RWPE2 (cell line): ENCODE measurements at places on chromosomes 13 and 19.

DNA sequence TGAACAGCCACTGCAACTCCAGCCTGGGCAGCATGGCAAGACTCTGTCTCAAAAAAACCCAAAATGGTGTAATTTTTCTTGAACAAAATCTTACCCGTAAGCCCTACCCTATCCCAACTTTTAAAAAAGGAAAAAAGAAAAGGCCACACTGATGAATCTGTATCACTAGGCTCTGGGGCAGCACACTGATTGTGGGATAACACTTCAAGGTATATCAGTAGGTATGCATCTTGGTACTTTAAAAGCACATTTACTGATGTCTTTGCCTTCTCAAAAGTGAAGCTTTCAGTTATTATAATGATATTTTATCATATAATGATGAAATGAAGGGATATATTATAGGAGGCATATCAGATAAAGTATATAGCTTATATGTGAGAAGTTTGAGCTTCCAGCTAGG is 24.3 kb downstream of the ZNF112 start:
- H3K4me3 ChIP-seq: no peak overlapping the region
- no peak for DNase-seq

DNA sequence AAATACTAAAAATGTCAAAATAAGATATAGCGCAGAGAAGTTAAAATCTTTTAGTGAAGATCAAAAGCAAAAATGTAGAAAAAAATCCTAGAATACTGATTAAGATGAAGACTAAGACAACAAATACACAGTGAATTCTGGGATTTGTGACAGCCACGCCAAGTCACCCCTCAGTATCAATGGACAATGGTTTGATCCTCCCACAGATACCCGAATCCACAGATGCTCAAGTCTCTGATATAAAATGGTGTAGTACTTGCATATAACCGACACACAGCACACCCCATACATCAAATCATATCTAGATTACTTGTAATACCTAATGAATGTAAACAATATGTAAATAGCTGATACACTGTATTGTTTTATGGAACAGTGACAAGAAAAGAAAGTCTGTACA is 5.9 kb downstream of the MIPEP start:
- H3K4me1 ChIP-seq: peaks cover 4% of the 10 kb centered on the region
- DNase-seq: no peak
- H3K27ac ChIP-seq: no peak overlapping the region
- no peaks in the 10 kb centered on the region for H3K27me3 ChIP-seq
- peaks cover 29% of the 10 kb centered on the region for H3K36me3 ChIP-seq

DNA sequence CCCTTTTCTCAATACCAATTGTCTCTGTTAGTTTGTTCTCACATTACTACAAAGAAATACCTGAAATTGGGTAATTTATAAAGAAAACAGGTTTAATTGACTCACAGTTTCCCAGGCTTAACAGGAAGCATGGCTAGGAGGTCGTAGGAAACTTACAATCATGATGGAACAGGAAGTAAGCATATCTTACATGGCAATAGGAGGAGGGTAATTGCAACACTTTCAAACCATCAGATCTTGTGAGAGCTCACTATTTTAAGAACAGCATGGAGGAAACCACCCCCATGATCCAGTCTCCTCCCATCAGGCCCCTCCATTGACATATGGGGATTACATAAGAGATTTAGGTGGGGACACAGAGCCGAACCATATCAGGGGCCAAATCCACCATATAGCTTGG is 1210.1 kb upstream of the SPRY2 start:
- H3K4me1 ChIP-seq: no peaks in the 10 kb centered on the region
- H3K27ac ChIP-seq: no peak overlapping the region
- no peak for DNase-seq
- H3K27me3 ChIP-seq: no peaks in the 10 kb centered on the region
- H3K4me3 ChIP-seq: no peak overlapping the region
- no peaks in the 10 kb centered on the region for H3K36me3 ChIP-seq

DNA sequence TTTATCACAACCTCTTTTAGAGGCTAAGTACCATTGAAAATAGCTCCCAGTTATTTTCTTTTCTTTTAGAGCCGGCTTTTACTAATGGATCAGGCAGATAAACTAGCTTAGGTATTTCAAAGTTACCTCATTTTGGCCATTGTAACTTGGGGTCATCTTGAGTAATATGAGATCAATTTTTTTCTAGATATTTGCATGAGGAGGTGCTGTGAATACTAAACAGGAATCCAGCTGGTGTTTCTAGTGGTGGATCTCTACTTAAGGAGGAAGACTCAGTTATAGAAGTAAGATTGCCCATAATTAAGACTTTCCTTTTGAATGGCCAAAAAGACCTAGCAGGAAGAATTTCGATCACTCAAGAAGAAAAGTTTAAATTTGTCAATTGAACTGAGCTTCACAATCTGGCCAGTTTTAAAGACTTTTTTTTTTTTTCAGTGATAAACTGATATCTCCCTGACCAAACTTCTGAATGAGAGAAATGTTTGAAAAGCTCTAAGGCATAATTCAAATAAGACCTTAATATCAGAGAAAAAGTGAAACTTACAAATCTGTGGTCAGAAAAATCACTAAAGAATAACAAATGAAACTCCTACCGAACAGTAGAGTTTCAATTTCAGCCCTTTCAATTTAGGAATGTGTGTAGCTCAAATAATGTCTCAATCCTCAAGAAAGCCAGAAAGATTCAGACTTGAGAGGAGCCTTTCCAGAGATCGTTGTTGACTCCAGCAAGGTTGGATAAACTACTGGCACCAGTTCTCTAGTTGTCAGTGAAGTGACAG is 11.6 kb upstream of the NAA16 start:
- no peaks in the 10 kb centered on the region for H3K4me1 ChIP-seq
- H3K36me3 ChIP-seq: no peaks in the 10 kb centered on the region
- H3K27me3 ChIP-seq: no peaks in the 10 kb centered on the region
- H3K4me3 ChIP-seq: no peak overlapping the region
- H3K27ac ChIP-seq: no peak overlapping the region

- H3K4me3 ChIP-seq: no peak overlapping the region
- H3K36me3 ChIP-seq: no peaks in the 10 kb centered on the region
- H3K27me3 ChIP-seq: no peaks in the 10 kb centered on the region
- no peaks in the 10 kb centered on the region for H3K4me1 ChIP-seq
- DNase-seq: no peak
- H3K27ac ChIP-seq: no peak overlapping the region
These were observed 1185.4 kb downstream of the DIAPH3 start for GRCh38 chr13:58978331-58978730.

DNA sequence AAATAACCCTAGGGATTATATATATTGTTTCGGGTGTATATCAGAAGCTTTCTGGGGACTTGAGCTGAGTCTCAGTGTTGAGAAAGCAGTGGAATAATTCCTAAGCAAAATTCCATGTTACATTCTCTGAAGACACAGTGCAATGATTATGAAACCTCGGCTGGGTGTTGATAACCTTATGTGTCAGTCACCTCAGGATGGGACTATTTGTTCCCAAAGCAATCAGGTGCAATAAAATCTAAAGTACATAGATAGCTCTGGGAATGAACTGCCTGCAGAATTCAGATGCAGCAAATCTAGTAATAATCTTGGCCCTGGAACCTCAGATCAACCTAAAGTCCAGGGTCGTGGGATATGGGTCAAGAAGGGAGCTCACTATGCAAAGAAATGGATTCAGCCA is 53.0 kb downstream of the EDNRB start:
- DNase-seq: no peak
- no peaks in the 10 kb centered on the region for H3K4me1 ChIP-seq
- H3K27ac ChIP-seq: no peak overlapping the region
- H3K27me3 ChIP-seq: no peaks in the 10 kb centered on the region

DNA sequence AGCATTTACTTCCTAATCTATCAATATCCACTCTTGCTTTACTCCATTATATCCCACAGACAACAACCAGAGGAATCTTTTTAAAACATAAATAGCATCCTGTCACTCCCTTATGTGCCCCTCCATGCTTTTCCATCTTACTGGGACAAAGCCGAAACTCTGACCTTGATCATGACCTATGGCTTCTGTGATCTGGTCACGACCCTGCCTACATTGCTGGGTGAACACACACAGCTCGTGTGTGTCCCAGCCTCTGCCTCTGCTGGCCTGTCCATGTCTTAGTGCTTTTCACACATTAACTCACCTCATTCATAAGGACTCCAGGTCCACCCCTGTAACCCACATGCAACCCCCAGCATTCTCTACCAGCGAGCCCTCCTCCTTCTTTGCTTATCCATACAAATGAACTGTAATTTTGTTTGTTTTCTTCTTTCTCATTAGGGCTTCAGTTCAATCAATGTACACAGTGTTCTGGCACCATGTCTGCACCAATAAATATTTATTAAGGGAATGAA is 95.9 kb upstream of the RAP2A start:
- no peaks in the 10 kb centered on the region for H3K27me3 ChIP-seq
- no peak for DNase-seq
- no peak overlapping the region for H3K27ac ChIP-seq

GRCh38 chr13:108283110-108283509 is 13.6 kb downstream of the TNFSF13B start:
- no peak for DNase-seq
- H3K27me3 ChIP-seq: peaks cover 8% of the 10 kb centered on the region
- no peaks in the 10 kb centered on the region for H3K36me3 ChIP-seq
- H3K4me3 ChIP-seq: no peak overlapping the region
- H3K4me1 ChIP-seq: peaks cover 4% of the 10 kb centered on the region
- H3K27ac ChIP-seq: no peak overlapping the region

GRCh38 chr19:38658462-38659306 is 11.2 kb downstream of the ACTN4 start:
- peak overlapping the region; percentile 100 for H3K27ac ChIP-seq
- H3K4me3 ChIP-seq: no peak overlapping the region
- no peaks in the 10 kb centered on the region for H3K27me3 ChIP-seq
- DNase-seq: no peak
- peaks cover 95% of the 10 kb centered on the region for H3K4me1 ChIP-seq
- peaks cover 88% of the 10 kb centered on the region for H3K36me3 ChIP-seq

GRCh38 chr19:34345947-34346351 is 19.0 kb upstream of the GPI start:
- no peak overlapping the region for H3K4me3 ChIP-seq
- H3K36me3 ChIP-seq: peaks cover 40% of the 10 kb centered on the region
- H3K4me1 ChIP-seq: no peaks in the 10 kb centered on the region
- no peak for DNase-seq

DNA sequence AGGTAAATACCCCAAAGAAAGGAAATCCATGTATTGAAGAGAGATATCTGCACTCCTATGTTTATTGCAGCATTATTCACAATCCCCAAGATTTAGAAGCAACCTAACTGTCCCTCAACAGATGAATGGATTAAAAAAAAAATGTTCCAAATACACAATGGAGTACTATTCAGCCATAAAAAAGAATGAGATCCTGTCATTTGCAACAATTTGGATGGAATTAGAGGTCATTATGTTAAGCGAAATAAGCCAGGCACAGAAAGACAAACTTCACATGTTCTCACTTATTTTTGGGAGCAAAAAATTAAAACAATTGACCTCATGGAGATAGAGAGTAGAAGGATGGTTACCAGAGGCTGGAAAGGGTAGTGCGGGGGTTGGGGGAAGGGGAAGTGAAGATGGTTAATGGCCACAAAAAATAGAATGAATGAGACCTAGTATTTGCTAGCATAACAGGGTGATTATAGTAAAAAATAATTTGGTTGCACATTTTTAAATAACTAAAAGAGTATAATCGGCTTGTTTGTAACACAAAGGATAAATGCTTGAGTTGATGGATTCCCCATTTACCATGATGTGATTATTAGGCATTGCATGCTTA is 9.7 kb upstream of the ZNF709 start:
- no peaks in the 10 kb centered on the region for H3K36me3 ChIP-seq
- H3K4me1 ChIP-seq: peaks cover 3% of the 10 kb centered on the region
- no peak overlapping the region for H3K4me3 ChIP-seq
- no peak for DNase-seq
- H3K27ac ChIP-seq: no peak overlapping the region
- H3K27me3 ChIP-seq: no peaks in the 10 kb centered on the region

DNA sequence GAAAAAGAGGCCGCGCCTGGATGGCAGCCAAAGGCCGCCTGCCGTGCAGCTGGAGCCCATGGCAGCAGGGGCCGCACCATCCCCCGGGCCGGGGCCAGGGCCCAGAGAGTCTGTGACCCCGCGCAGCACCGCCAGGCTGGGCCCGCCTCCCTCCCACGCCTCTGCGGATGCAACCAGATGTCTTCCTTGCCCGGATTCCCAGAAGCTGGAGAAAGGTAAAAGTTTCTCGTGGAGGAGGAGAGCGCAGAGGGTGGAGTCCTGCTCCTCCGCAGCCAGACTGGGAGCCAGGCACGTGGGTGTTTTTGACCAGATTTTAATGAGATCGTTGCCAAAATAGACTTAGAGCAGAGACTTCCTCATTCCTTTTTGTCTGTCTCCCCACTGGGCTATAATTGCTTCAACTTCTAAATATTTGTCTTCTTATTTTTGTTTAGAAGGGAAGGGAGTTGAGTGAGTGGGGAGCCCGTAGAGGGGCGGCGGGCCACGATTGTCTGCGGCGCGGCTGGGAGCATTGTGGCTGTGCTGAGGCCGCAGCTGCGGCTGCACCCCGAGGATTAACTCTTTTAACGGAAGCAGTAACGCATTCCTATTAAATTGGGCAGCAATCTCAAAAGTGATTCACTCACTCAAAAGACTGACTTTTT is 22.8 kb upstream of the NDUFS7 start:
- H3K27me3 ChIP-seq: no peaks in the 10 kb centered on the region
- H3K27ac ChIP-seq: no peak overlapping the region
- peaks cover 76% of the 10 kb centered on the region for H3K36me3 ChIP-seq
- DNase-seq: no peak
- no peak overlapping the region for H3K4me3 ChIP-seq

GRCh38 chr19:39299832-39300231 is 3.6 kb downstream of the IFNL1 start:
- H3K27ac ChIP-seq: no peak overlapping the region
- no peak overlapping the region for H3K4me3 ChIP-seq
- H3K36me3 ChIP-seq: no peaks in the 10 kb centered on the region
- DNase-seq: no peak

DNA sequence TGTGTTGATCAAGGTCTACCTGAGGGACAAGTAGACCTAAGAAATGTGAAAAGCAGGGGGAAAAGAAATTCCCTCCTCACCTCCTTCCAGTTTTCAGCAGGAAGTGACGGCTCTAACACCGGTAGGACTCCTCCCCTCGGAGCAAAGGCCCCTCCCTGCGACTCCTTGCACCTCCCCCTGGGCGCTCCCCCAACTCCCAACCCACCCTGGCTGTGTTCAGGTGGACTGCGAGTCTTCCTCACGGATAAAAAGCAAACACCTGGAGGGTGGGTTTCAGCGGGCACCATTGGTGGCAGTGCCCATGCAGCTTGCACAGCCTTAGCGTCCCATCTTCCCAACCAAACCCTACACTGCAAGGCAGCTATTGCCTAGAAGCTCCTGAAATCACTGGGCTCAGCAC is 124.5 kb downstream of the COL4A1 start:
- DNase-seq: no peak
- no peaks in the 10 kb centered on the region for H3K27me3 ChIP-seq
- no peaks in the 10 kb centered on the region for H3K4me1 ChIP-seq
- no peak overlapping the region for H3K27ac ChIP-seq
- peaks cover 84% of the 10 kb centered on the region for H3K36me3 ChIP-seq

DNA sequence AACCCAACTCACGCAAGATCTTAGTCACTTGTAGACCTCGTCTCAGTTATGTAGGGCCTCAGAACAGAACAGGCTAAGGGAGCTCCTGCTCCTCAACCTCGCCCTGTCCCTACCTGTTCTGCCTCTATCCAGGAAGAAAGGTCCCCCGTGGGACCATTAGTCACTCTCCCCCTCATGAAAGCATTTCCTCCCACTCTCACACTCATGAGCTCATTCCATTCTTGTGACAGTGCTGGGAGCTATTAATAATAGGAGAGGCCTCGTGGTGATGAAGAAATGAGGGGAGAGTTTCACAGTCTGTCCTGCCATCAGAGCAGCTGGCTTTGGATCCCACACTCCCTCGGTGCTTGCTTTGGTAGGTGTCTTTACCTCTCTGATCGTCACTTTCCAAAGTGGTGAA is 10.2 kb downstream of the PPP2R1A start:
- H3K36me3 ChIP-seq: peaks cover 95% of the 10 kb centered on the region
- DNase-seq: no peak
- no peak overlapping the region for H3K4me3 ChIP-seq
- H3K27ac ChIP-seq: peak overlapping the region; percentile 10
- no peaks in the 10 kb centered on the region for H3K27me3 ChIP-seq
